ENCODE measurements at places on chromosomes 5 and 9.

GRCh38 chr9:128275198-128276007 is at the start of gene GOLGA2:
TSS of gene GOLGA2 (minus strand) at chr9:128276007. CDS start at chr9:128275976, 31 bp downstream.
- DNase-seq, result no peak

GRCh38 chr5:25339541-25339940 is 694.8 kb upstream of the CDH10 start:
- no peak for DNase-seq

DNA sequence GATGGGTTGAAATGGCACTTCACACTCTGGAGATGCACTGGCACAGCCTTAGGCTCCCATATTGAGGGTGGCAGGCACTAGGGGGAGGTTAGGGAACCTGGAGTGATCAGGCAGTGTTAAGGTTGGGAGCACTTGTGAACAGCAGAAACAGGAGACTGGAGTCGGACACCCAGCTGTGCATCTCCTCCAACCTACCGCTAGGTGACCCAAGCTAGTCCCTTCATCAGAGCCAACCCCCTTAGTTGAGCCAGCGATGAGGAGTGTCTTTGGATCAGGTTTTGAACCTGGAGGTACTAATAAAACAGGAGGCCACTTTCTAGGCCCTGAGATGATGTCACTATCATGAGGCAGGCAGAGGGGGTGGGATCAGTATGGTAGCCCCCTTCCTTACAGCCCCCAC is 1.7 kb downstream of the ACTL7B start:
- no peak for DNase-seq

DNA sequence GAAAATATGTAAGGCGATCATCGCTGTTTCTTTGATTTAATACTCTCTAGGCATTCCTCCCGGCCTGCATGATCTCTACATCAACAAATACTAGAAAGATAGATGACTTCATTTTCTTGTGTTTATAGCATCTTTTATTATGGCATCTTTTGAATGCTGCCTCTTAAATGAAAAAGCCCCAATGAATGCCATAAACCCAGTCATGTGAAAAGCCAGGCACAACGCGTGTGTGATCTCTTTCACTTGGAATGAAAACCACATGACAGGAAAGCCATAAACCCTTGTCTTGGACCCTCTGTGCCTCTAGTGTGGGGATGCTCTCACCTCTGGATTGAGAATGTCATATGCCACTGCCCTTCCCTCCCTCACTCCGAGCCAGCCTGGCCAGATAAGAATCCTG is 476.2 kb downstream of the SEMA5A start:
- no peak for DNase-seq

- no peak for DNase-seq
These were observed 45.5 kb downstream of the RXRA start for GRCh38 chr9:134371731-134372130.

DNA sequence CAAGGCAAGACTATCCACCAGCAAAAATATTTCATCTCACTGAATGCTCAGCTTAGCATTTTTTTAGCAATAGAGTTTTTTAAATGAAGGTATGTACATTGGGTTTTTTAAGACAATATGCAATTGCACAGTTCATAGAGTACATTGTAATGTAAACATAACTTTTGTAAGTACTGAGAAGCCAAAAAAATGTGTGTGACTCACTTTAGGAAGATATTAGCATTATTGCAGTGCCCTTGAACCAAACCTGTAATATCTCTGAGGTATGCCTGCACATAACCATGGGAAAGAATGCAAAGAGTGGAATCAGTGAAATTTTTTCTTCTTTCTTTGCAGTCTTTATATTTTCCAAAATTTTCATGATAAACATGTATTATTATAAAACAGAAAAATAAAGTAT is 1533.3 kb upstream of the WWC1 start:
- DNase-seq, result no peak

DNA sequence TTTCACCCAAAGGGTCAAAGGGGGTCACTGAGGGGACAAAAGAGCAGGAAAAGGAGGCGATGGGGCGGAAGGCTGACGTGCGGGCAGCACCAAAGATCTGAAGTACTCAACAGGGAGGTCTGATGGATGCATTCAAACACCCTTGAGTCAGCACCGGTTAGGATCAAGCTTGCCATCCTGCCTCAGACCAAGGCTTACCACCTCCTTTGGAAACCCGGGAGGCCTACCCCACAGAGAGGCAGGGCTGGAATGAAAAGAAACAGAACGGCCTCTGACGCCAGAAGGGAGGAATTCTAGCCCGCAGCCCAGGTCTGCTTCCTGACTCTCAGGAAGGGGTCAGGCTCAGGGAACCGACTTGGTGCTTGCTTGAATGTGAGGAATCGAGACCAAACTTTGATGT is 125.6 kb downstream of the PAPPA start:
- DNase-seq, result no peak

DNA sequence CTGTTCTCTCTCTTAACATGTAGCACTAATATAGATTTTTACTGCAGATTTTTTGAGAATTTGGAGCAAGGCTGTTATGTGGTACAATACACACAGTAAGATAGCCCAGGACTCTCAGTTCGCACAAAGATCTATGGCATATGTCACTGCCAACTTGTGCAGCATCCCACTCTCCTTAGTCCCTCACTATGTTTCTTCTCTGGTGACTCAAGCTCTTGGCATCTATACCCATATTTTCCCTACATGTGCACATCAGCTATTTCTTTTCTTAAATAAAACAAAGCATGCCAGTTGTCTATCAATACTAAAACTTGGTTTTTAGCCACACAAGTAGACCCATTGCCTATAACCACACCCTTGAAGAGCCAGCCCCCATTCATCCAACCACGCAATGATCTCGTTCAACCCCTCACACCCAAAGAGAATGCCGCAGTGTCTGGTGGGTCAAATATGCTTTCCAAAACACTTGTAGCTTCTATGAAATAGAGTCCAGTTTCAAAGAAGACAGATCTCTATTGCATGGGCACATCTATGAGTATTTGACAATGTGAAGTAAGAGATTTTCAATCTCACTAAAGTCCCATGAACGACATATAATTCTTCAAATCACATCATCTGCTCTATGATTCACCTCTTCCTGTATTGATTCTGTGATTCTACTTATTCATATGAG is 18.2 kb upstream of the IL7R start:
- no peak for DNase-seq

DNA sequence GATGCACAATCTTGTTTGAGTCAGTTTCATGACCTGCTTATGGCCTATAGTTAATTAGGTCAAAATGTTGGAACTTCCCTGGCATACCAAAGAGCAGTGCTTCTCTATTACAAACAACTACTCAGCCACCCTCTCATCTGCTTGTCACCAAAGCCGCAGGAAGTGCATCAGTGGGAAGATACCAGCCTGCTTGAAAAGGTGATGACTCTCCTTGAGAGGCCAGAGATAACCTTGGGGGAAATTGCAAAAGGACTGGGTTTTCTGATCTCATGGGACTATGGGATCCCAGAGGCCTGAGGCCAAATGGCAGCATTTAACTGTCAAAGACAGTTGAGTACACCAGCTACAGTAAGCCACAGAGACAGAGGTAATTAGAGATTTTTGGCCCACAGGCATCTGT is 69.9 kb downstream of the C9orf57 start:
- no peak for DNase-seq

GRCh38 chr5:80139466-80139972 is 104.4 kb downstream of the THBS4 start:
- no peak for DNase-seq

GRCh38 chr9:25709941-25710340 is 31.7 kb upstream of the TUSC1 start:
- DNase-seq, result no peak

GRCh38 chr5:68848091-68848490 is 245.7 kb upstream of the SLC30A5 start:
- no peak for DNase-seq

GRCh38 chr5:139371482-139372435 is 11.3 kb downstream of the SLC23A1 start:
- no peak for DNase-seq

GRCh38 chr5:27020973-27021372 is 17.4 kb downstream of the CDH9 start:
- no peak for DNase-seq

DNA sequence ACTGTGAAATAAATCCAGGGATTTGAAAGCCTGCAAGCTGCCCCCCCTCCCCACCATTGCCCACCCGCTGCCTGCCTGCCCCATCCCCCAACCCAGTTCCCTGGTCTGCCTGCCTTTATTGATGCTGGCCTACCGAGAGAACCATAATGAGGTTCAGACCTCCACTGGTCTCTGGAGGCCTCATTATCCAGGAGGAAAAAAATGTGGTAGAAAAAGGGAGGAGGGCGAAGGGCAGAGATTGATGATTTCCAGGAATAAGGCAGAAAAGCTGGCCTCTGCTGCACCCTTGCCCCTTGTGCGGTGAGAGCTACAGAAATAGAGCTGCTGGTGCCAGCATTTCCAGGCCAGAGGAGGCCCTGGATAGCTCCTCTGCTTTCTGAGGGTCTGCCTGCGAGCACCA is 216.1 kb downstream of the PAPPA start:
- no peak for DNase-seq

DNA sequence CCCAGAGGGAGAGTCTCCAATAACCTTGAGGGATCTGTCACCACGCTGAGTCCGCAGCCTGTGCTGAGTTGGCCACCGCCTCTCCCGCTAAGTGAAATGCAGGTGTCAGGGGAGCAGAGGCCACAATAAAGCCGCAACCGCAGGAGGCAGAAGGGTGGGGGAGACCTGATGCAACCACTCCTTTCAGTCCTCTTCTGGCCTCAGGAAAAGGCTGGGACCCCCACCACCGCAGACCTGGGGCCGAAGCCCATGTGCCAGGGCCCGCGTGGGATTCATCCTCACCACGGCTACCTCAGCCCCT is 576 bp downstream of the MAP1B start:
- no peak for DNase-seq

- no peak for DNase-seq
These were observed 601.5 kb downstream of the IRX1 start for GRCh38 chr5:4197151-4197550.

- DNase-seq, result no peak
These were observed 189.8 kb downstream of the MTRR start for GRCh38 chr5:8058616-8059190.

DNA sequence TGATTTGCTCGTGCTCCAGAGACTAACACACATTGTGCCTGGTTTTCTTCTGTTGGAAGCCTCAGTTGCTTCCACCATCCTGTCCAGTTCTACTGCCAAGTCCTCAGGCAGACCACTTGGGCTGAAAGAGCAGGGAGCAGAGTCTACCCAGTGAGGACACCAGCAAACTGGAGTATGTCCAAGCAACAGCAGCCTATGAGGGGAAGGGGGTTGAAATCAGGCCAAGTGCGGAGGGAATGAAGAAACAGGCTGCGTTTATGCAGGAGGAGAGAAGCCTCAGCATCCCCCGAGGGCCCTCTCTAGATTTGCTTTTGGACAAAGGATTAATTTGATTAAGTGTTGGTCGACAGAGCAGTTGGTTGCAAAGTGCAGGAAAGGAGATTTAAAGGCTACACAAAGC is 14.5 kb downstream of the DOCK2 start:
- no peak for DNase-seq

- no peak for DNase-seq
These were observed 12.8 kb downstream of the CAMK4 start for GRCh38 chr5:111236995-111237394.
